ENCODE measurements at places on chromosomes 6 and 20.

DNA sequence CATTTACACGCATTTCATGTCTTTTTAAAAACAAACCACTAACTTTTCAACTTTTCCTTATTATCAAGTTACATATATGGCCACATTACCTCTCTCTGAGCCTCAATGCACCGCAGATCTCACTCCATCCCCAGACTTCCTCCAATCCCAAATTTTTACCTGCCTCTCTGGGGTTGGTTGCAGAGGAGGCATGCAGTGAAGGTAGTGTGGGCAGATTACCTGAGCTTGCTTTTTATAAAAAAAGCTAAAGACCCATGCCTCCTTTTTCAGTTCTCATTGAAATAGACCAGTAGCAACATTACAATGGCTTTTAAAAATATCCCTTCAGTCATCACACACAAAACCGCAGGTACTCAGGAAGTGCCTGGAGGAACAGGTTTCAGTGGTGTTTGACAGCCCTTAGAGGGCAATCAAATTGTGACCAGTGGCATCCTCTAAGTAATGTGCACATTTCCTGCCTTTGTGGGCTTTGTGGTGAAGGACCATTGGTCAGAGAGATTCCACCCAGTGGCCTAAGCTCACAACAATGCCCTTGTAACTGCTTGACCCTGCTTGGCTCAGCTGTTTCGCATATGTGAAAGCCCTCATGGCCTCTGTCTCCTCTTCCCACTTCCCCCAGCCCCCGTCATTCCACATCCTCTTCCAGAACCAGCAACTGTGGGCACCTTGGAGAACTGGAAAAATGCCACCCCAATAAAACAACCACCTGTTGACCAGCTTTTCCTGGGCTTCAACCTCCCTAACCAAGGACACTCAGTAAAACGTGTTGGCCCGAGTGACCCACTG lies 30.2 kb upstream of the IL17A start:
- DNase-seq, result peak; percentile 27

- no peak for DNase-seq
These were observed 116.4 kb downstream of the KIF6 start for GRCh38 chr6:39608652-39609345.

GRCh38 chr20:53608456-53609452 lies 15.1 kb upstream of the ZNF217 start:
- DNase-seq, result no peak

GRCh38 chr20:48944663-48945297 lies 23.3 kb downstream of the ARFGEF2 start:
- no peak for DNase-seq

DNA sequence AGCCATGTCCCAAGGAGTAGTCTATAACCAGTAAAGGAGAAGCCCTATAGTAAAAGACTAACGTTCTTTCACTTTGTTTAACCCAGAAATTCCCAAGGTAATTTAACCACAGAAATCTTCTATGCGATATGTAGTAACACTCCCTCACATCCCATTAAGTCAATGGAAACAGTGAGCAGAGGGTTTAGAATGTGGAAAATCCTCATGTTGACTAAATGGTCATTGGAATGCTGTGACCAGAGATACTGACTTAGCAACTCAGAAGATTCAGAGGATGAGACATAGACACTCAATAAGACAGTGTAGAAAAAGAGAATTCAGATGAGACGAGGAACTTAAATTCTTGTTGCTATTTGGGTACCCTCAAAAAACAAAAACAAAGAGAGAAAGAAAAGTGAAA lies 562.2 kb upstream of the NOX3 start:
- no peak for DNase-seq

DNA sequence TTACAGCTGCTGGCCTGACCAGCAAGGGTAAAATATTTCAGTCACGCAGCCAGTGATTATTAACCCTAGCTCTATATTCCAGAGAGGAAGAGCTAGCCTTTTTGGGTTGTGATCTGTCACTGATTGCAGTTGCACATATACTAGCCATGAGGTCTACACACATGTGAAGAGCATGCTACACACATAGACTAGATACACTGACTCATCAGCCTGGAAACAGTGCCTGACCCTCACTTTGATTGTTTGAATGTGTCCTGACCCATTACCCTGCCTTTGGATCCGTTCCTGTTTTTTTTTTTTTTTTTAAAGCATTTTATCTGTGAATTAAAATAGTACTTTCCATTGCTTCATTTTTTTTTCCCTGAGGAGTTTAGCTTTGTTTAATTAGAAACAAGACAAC lies 50.8 kb downstream of the ESR1 start:
- DNase-seq, result no peak
